Pancreas (tissue), 10 donors: ENCODE measurements at places on chromosomes 1 and 21. TPM values are rescaled to one million over a fixed set of nuclear protein-coding genes. Genes with fewer than 3 reads are reported as not detected.

The SYT14 gene
- total RNA-seq, result 0.35 TPM

- DNase-seq, result no peak
Observed at GRCh38 chr1:24022581-24023361, 42.6 kb upstream of the SRSF10 start.

DNA sequence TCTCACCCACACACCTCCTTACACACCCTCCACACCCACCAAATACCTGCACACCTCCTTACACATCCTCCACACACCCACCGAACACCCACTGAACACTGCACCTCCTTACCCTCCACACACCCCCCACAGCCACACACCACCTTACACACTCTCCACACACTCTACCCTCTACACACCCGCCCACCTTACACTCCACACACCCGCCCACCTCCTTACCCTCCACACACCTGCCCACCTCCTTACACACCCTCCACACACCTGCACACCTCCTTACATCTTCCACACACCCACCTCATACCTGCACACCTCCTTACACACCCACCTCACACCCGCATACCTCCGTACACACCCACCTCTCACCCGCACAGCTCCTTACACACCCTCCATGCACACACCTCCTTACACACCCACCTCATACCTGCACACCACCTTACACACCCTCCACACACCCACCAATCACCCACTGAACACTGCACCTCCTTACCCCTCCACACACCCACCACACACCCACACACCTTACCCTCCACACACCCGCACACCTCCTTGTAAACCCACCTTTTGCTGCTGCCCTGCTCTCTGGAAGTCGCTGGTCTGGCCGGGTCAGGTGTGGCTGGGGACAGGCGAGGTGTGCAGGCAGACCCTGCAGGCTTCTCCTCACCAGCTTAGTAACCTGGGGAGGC, 38.5 kb downstream of the COQ8A start:
- no peak for DNase-seq

DNA sequence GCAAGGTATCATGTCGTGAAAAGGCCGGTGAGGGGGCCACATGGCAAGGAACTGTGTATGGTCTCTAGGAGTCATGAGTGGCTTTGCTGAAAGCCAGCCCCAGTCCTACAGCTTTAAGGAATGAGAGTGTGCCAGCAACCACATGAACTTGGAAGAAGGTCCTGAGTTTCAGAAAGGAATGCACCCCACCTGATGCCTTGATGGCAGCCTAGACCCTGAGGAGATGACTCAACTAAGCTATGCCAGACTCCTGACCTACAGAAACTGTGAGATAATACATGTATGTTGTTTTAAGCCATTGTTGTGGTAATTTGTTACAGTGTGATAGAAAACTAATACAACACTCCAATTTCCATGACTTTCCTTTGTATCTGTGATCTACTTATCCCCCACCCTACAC, 33.5 kb upstream of the AKT3 start:
- no peak for DNase-seq

- no peak for DNase-seq
Observed at GRCh38 chr1:77014073-77014788, 147.0 kb downstream of the ST6GALNAC5 start.

- no peak for DNase-seq
Observed at GRCh38 chr1:79295967-79296366, 289.4 kb upstream of the ADGRL4 start.

GRCh38 chr1:155078469-155079209, at the start of gene EFNA3:
Gene EFNA3 (plus strand): TSS chr1:155078837. CDS start chr1:155078942, 105 bp downstream.
- peak; percentile 54 for DNase-seq

- no peak for DNase-seq
Observed at GRCh38 chr1:5250336-5250735, 595.9 kb downstream of the AJAP1 start.

DNA sequence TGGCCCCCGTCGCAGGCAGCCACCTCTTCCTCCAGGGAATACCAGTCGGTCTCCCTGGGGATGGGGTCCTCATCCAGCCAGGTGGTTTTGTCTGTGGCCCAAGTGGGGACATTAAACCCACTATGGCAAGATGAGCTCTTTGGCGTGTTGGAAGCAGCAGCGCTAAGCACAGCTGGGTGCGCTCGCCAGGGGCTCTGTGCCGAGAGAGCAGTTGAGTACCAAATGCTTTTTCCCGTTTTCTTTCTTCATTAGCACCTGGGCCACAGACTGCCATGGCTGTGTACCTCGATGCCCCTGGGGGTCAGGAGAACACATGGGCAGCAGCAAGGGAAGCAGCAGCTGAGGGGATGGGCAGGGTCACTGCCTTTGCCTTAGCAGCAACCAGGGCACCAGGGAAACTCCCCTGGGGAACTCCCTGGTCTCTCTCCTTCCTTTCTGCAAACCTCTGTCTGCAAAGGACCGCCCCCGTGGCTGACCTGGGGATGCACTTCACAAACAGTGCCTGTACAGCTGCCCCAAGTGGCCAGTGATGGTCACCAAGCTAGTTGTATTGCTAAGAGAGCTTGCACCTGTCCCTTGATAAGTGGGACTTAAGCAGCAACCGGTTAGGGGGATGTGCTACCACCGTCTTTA, 31.1 kb downstream of the EDARADD start:
- no peak for DNase-seq

GRCh38 chr21:32412162-32413014, at the start of gene EVA1C:
Gene EVA1C (plus strand): TSS chr21:32412706. CDS start chr21:32412854, 148 bp downstream.
- DNase-seq, result peak; percentile 85

DNA sequence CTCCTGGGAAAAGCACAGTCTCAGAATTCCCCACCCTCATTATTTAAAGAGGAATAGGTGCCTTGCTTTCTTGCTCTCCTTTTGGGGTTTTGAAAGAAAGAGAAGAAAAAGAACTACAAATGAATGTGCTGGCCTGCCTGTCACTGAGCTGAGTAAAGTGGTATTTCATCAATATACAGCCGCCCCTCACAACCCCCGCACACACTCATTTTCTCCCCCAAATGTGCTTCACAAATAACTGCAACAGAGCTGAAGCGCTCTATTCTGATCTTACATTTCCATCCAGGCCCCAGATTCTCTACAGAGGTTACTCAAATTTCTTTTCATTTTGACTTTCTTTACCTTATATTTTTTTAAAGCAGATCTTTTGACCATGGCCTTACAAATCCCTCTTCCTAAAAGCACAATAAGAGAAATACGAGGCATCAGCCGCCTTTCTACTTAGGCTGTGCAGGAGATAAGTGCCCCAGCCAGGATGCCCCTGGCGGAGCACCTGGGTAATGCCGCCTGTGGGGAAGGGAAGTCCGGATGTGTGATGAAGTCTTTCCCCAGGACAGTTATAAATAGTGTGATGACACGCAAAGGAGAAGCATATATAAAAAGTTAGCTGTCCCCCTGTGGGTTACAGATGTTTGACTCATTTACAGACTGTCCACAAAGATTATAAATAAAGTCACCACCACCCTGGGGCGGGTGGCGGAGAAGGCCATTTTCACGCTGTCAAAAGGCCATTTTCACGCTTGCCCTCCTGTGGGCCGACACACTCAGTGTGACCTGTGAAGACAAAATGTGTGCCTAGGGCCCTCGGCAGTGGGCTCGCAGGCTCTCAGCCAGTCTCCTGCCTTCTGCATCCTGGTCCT, 6.5 kb downstream of the KCNN3 start:
- DNase-seq, result no peak

- DNase-seq, result no peak
Observed at GRCh38 chr1:73401666-73402065, 796.3 kb downstream of the LRRIQ3 start.

DNA sequence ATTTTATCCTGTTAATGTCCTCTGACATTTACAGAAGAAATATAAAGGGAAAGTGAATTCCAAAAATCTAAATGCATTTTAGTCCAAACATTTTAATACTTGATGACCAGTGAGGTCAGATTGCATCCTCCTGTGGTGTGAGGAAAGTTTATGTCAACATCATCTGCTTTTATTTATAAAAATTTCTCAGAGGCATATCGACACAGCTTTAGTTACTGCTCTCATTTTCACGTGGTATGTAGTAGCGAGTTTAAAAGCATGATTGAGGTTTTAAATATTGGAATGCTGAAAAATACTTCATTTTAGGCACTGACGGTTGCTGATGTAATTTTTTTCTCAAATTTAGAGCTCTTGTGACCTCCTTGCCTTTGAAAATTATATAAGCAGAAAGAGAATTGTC, 234.8 kb downstream of the HMCN1 start:
- no peak for DNase-seq

DNA sequence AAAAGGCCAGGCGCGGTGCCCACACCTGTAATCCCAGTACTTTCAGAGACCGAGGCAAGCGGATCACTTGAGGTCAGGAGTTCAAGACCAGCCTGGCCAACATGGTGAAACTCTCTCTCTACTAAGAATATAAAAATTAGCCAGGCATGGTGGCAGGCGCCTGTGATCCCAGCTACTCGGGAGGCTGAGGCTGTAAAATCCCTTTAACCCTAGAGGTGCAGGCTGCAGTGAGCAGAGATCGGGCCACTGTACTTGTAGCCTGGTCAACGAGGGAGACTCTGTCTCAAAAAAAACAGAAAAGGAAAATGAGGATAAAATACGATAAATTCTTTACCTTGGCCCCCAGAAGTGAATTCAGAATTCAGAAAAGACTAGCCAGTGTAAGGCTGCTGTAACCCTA, 1.6 kb downstream of the TMEM50B start:
- no peak for DNase-seq

DNA sequence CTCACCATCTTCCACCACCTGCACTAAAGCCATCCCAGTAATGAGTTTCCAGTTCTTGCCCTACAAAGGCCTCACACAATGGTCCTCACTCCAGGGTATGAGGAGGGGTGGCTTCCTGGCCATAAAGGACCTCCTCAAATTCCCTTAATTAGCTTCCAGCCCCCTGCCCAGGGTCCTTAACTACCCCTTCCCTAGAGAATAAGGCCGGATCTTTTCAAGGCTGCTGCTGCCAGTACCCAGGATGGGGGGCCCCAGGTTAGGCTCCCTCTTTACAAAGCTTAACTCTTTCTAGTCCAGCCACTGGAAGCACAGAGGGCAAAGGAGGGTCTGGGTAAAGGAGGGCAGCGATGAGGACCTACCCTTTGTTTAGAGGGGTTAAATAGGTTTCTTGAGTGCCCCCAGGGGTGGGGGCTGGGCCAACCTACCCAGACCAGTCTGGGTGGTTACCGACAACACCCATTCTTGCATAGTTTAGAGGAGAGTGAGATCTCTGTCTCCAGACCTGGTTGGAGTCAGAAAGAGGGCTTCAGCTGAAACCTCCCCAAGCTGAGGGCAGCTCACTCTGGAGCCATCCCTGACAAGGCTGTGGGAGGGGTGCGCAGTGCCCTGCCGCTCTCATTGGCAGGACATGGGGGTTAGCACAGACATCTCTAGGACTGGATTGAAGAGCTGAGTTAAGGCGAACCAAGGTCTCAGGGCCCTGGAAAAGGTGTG, 7.1 kb downstream of the BLACAT1 start:
- DNase-seq, result no peak
